ENCODE measurements at places on chromosomes 6 and 20. TPM values are rescaled to one million over a fixed set of nuclear protein-coding genes. Genes with fewer than 3 reads are reported as not detected.
A peak's percentile ranks its signal among the peaks of the same experiment; 100 is the strongest.

ZFP57 gene
- not detected for polyA plus RNA-seq

BPI gene
- polyA plus RNA-seq = not detected

CDK19 gene
- polyA plus RNA-seq = 11.3 TPM

GRM4 gene
- polyA plus RNA-seq = not detected

IMPG1 gene
- 0.17 TPM for polyA plus RNA-seq

TGIF2 gene
- 9.9 TPM for polyA plus RNA-seq

GRCh38 chr6:144729502-144729901, 444.4 kb downstream of the UTRN start:
- no peak for DNase-seq

DNA sequence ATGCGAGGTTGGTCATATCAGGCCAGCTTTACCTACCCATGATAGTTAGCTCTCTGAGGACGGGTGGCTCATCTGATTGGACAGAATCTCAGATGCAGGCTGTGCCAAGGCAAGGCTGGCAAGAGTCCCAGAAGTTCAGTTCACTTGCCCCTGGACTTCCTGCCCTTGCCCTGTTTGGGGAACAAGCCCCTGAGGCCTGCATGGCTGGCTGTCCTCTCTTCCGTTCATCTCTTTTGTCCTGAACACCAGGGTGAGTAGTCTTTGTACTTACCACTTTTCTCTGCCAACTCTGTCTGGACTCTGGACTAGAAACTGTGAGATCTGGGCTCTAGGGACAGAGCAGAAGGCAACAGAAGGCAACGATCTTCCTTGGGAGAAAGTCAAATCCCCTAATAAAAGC, 769.9 kb downstream of the QKI start:
- no peak for DNase-seq

DNA sequence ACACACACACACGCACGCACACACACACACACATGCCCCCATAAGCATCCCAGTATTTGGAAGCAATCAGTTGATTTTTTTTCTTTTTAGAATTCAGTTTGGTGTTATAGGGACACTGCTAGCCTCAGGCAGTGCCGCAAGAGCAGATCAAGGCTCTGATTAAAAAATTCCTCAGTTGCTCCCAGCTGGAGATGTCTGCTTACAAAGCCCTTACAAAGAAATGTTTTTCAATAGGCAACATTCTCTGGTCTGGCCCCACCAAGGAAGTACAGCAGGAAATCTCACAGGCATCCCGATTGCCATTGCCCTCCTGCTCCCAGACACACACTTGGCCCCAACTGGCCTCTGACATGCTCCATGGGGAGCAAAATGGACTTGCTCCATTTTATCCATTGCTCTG, 22.9 kb upstream of the CD83 start:
- no peak for DNase-seq

- peak; percentile 38 for DNase-seq
Measured at GRCh38 chr6:154602708-154603107, 92.2 kb upstream of the CNKSR3 start.

- DNase-seq = no peak
Measured at GRCh38 chr6:3962291-3963280, 113.4 kb downstream of the FAM50B start.

- DNase-seq = no peak
Measured at GRCh38 chr6:169968541-169969270, 217.3 kb downstream of the ERMARD start.

DNA sequence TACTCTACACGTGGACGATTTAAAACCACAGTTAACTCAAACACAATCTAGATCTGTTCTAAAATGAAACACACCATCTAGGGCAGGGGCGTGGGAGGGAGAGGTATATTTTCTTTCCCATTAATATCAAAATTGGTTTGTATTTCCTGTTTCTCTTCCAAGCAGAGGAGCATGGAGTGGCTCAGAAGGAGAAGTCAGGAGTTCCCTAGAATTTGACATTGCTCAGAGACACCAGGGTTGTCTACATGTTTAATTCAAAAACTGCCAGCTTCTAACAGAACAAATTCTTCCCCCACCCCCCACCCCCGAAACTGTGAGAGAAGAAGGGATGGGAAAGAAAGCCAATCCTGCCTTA, 2.3 kb downstream of the PREX1 start:
- DNase-seq = no peak

DNA sequence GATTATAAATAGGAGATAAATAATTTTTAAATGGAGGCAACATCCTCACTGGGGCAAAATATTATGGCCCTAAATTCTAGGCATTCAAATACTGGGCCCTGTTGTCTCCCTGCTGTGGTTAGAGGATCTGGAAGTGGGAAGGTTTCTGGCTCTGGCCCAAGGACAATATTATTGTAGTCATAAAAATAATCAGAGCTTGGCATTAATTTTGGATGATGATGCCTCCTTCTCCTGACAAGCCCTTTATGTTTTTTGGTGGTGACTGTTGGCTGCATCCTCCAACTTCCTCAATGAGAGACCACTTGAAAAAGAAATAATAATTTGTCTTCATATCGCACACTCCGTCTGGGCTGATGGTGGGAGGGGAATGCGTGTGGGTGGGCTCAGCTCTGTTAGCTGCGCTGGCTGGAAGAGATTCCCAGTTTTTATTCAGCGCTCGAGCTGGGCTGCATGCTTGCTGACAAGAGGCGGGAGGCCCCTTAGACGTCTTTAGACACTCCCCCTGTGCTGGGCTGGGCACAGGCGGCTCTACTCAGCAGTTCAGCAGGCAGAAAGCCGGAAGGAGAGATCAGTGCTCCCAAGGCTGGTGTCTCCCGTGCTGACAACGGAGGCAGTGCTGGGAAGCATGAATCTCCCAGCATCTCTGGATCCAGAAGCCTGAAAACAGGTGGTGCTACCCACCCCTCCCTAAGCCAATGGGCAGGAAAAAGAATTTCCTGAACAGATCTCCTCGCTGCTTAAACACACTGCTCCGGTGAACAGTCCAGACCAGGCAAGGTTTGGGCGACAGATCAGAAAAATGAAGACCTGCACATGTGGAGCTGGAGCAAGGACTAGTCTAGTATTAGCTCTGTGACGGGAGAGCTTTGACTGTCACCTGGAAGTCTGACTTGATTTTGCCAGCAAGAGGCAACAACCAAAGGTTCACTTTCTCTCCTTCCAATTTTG, 97.7 kb downstream of the SYCP2 start:
- peak; percentile 18 for DNase-seq

DNA sequence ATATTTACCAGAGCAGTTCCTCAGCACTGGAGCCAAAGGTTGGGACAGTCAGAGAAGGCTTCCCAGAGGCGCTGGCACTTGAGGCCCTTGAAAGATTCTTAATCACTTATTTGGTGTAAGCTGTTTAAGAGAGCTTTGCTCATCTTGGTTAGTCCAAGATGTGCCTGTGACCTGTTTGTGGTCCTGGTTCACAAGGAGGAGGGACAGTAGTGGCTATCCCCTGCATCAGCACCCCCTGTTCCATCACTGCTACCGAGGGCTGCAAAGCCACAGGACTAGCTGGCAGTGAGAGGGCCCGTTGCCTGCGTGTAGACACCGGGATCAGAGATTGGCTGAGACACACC, 35.7 kb downstream of the VEGFA start:
- DNase-seq = no peak

- DNase-seq = no peak
Measured at GRCh38 chr20:35541118-35541782, 628 bp upstream of the ERGIC3 start.
